ENCODE measurements at places on chromosomes 12 and 14.

GRCh38 chr12:128190614-128191013 is 76.4 kb upstream of the TMEM132C start:
- DNase-seq: no peak

DNA sequence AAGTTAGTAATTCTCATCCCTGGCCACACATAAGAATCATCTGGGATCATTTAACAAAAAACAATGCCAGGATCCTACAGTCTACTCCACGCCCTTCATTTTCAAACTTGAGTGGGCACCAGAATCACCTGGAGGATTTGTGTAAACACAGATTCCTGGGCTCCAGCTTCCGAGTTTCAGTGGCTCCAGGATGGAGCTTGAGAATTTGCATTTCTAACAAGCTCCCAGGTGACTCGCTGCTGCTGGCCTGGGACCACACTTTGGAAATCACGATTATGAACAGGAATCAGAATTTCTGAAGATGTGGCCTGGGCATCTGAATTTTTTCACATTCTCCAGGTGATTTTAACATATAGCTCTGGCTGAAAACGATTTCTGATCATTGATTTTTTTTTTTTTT is 234.8 kb downstream of the CACNA1C start:
- DNase-seq: no peak

- no peak for DNase-seq
These were observed 3.7 kb upstream of the KLRC1 start for GRCh38 chr12:10456856-10457255.

GRCh38 chr14:44586910-44587309 is 79.8 kb upstream of the FSCB start:
- no peak for DNase-seq

- no peak for DNase-seq
These were observed 9.4 kb downstream of the EMG1 start for GRCh38 chr12:6980075-6980474.

GRCh38 chr14:80977221-80977620 is 21.8 kb downstream of the TSHR start:
- no peak for DNase-seq

DNA sequence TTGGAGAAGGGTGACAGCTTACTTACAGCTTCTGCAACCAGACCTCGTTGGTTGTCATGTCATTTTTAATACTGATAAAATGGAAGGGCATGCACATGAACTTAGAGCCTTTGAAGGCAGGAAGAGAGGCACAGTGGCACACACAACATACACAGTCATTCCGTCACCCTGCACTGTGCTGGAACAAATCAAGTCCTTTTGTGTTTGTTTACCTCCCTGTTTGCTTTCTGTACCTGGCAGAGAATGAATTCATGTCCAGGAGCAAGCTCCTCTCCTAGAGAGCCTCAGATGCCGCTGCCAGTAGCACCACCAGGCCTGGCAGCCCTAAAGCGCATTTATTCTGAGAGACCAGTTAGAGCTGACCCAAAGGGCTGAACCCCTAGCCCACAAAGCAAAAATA is 460.3 kb downstream of the EGLN3 start:
- DNase-seq: no peak

DNA sequence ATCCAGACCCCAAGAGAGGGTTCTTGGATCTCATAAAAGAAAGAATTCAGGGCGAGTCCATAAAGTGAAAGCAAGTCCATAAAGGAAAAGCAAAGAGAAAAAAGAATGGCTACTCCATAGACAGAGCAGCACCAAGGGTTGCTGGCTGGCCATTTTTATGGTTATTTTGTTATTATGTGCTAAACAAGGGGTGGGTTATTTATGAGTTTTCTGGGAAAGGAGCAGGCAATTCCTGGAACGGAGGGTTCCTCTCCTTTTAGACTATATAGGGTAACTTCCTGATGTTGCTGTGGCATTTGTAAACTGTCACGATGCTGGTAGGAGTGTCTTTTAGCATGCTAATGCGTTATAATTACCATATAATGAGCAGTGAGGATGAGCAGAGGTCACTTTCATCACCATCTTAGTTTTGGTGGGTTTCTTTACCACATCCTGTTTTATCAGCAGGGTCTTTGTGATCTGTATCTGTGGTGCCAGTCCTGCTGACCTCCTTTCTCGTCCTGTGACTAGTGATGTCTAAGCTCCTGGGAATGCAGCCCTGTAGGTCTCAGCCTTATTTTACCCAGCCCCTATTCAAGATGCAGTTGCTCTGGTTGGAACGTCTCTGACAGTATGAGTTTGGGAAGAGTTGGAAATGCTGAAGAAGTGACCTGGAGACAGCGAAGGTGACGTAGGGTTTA is 100.5 kb downstream of the ZNF664 start:
- DNase-seq: no peak

- DNase-seq: no peak
These were observed 1.2 kb downstream of the VWF start for GRCh38 chr12:6123258-6123657.

DNA sequence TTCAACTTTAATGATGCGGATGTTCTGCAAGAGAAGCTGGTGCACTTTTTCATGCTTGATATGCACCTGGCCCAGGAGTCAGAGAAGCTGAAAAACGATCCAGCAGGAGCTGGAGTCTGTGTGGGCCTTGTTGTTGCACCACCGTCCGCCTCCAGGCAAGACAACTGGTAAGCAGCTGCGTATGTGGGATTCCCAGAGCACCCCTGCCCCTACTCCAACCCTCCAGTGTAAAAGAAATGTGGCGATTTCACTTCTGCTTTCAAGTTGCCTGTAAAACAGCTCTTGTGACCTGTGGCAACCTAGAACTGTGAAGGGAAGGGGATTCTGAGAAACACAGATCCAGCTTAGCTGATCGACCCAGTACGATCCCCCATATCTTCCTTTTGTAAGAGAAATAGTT is 154.1 kb upstream of the PELI2 start:
- no peak for DNase-seq

DNA sequence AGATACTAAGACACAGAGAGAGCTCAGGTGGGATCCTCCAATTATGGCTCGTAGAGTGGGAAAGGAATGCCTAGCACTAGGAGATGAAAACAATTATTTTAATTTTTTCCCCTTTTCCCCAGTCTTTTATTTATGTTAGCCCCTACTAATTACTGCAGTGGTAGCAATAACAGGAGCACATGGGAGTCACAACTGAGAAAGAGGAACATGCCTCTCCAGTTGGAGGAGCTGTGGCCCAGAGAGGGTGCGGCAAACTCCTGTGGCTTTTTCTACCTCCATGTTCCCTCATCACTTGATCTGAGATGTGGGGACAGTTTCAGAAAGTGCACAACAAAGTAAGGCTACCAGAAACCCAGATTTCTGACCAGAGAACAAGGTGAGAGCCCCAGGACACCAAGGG is 25.9 kb upstream of the POC1B start:
- no peak for DNase-seq

- no peak for DNase-seq
These were observed 231.2 kb downstream of the PDZRN4 start for GRCh38 chr12:41419131-41419893.

- peak; percentile 82 for DNase-seq
These were observed 7.9 kb downstream of the GABARAPL1 start for GRCh38 chr12:10220398-10221077.

GRCh38 chr12:89943463-89943862 is 234.8 kb upstream of the ATP2B1 start:
- DNase-seq: no peak

GRCh38 chr14:56173365-56173922 is 55.2 kb downstream of the PELI2 start:
- DNase-seq: no peak

DNA sequence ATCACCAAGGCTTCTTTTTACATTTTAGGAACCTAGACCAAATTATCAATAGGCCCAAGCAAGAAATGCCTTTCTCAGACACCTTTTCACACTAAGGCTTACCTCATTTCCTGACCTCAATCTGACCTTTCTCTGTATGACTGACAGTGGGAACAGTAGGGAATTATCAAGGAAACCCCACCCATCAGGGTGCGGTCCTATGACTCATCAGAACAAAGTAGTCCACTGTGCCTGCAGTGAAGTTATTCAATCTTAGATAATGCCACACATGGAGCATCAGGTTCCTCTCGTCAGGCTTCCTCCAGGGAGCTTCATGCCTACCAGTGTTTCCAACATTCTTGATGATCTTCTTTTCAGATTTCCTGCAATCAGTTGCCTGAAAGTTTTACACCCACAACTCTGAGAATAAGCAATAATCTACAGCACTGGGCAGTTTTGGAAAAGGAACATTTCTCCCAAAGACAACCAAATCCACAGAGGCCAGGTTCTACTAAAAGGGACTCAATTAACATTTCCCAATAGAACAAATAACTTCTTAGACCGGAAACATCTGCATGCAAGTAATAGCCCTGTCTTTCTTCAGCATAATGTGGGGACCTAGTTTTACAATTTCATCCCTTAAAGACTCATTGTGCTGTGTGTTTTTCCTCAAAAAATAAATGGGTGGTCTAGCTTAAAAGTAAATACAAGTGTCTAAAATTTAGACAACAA is 35.9 kb upstream of the TMTC2 start:
- DNase-seq: peak; percentile 11

DNA sequence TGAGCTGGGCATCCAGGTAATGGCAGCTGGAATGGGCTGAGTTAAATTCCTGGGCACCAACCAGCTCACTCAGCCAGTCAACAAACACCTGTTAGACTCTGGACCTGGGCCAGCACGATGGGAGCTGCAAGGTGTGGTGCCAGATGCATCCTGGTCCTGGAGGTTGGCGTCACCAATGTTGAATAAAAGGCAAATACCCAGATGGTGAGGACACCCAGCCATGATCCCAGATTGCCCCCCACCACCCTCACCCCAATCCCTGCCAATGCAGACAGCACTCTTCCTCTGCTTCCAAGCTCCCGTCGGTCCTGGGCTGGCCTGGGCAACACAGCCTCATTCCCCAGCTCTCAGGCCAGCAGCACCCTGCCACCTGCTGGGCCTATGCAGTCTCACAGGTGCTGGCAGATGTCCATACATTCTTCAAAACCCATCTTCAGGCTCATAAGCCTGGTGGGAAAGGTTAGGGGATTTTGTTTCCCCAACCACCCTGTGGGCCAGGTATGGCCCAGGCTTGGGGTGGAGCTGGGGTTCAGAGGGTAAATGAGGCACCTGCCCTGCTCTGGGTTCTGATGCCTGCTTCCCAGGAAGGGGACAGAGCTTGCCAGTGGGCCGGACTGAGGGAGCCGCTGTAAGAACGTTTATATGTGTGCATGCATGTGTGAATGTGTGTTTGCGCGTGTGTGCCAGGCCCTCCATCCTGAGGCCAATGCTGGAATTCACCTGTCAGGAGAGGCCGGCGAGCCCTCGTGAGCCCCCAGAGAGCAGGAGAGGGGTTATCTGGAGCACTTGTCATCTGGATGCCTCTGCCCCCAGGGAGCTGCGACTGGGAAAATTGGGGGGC is 58.0 kb downstream of the LGMN start:
- no peak for DNase-seq

GRCh38 chr12:24960222-24960855 is 11.4 kb upstream of the BCAT1 start:
- no peak for DNase-seq

DNA sequence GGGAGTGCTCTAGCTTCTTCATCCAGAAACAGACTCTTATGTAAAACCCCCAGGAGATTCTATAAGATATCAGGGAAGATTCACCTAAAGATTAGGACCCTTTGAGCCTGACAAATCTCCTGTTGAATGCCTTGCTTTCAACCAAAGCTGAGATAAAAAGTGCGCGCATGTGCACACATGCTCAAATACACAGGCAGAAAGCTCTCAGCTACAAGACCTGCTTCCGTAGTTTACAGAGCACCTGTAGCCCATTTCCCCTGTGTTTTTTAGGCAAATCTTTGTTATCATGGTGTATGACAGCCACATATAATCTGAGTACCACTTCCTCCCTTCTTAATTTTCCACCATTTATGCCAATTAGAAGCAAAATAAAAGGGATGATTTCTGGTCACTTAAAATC is 866.9 kb downstream of the NRXN3 start:
- DNase-seq: no peak

DNA sequence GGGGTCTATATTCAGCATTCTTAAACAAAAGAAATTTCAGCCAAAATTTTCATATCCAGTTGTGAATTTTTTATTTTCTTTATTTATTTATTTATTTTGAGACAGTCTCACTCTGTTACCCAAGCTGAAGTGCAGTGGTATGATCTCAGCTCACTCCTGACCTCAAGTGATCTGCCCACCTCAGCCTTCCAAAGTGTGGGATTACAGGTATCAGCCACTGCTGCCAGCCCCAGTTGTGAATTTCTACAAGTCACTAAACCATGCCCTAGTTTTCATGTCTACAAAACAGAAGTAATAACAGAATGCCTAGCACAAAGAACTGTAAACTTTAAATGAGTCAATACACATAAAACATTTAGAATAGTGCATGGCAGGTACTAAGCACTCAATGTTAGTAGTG is 254.2 kb downstream of the C12orf50 start:
- no peak for DNase-seq

GRCh38 chr14:78764240-78764639 is 594.1 kb downstream of the NRXN3 start:
- DNase-seq: no peak

DNA sequence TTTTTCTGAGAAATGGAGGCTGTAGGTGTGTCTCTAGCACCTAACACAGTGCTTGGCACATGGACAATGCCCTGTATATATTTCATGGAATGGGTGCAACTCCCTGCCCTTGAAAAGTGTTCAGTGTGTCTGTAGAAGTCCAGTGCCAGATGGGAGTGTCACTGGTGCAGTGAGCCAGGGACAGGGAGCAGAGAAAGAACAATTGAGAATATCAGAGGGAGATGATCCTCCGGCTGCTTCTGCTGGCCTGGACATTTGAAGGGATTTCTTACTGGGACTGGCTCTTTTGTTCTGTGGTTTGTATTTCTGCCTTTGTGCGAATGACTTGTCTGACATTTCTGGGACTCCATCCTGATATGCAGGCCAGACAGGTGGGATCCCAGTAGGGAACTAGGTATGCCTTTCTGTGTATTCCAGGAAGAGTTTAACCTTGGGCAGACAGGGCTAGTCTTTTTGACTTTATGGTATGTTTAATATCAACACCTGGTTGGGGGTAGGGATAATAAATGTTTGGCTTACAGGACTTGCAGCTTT is 328.0 kb downstream of the NRXN3 start:
- DNase-seq: no peak

- no peak for DNase-seq
These were observed 1224.1 kb upstream of the SEL1L start for GRCh38 chr14:82757776-82758175.

- no peak for DNase-seq
These were observed 66.1 kb downstream of the CCDC88C start for GRCh38 chr14:91351512-91351862.

Measured in pulmonary artery endothelial cell (primary cell).